Cerebellum (tissue), 4 donors: ENCODE measurements at places on chromosomes 12 and 14. TPM values are rescaled to one million over a fixed set of nuclear protein-coding genes. Genes with fewer than 3 reads are reported as not detected.

The RASSF9 gene
- total RNA-seq: 2.4 TPM

The PLCZ1 gene
- total RNA-seq: 0.82 TPM

DNA sequence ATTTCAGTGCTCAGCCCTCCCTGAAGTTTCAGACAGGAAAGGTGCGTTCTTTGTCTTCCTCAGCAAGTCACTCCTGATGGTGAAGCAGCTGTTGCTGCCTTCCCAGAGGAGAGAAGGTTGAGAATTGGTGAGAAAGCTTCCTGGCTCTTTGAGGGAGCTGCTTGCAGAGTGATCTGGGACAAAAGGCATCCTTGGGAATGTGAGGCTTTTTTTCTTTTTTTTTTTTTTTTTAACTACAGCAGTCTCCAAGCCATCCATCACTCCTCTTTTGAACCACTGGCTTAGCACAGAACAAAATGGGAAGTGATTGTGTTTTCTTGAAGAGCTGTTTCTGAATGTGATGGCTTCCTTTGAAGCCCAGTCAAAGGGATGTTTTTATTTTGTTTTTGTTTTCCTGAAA is 120.4 kb upstream of the LRIG3 start:
- DNase-seq: no peak

The SRSF9 gene
- 75.4 TPM for total RNA-seq

GRCh38 chr14:90274808-90275457 is 18.6 kb downstream of the PSMC1 start:
- DNase-seq: no peak

The DEGS2 gene
- 2.0 TPM for total RNA-seq

The LTBR gene
- total RNA-seq: 3.1 TPM

DNA sequence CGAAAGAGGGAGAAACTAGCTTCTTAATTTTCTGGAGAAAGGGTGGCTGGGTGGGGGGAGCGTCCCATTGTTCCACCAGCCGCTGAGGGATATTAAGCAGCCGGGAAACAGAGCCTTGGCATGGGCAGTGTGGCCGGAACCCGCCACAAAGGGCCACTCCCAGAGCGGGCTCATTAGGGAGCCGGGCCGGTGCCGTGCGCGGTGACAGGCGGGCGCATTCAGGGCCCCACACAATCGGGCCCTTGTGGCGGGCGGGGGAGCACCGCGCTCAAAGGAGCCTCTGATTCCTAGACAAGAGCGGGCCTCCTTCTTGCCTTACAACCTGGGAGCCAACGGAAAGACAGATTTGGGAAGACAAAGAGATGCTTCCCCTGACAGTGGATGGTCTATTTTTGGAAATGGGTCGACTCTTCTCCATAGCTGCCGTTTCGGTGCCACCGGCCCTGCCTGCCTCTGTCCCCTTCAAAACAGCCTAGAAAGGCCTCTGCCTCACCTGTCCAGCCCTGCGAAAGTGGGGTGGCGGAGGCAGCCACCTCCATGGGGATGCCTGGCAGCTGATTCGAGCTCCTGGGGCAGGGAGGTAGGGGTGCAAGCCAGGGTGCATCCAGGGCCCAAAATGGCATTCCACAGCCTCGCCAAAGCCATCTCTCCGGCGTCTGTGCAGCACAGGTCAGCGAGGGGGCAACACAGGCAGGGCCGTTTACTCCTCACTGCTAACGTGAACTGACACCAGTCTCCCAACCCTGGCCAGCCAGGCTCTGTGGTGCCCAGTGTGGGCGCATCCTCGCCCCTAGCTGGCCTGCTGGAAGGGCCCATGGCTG is 10.9 kb downstream of the CCDC85C start:
- peak; percentile 67 for DNase-seq

- DNase-seq: no peak
Measured at GRCh38 chr12:29544428-29545101, 47.1 kb upstream of the OVCH1 start.

DNA sequence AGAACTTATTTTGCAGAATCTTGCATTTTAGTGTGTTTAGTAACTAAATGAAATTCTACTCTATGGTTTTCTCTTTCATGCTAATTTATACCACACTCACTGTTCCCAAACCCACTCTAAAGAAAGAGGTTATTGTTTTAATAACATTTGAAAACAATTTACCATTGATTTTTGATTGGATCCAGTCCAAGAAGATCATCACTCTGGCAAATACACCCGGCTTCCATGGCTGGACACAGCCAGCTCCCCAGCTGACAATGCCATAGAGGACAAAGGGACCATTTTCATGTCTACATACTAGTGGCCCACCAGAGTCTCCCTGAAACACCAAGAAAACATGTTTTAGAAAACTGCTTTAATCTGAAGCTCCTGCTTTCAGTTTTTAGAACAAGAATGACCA is 42.4 kb downstream of the OVCH1 start:
- DNase-seq: no peak

GRCh38 chr12:110244372-110244771 is 36.7 kb upstream of the ATP2A2 start:
- no peak for DNase-seq

The PLEKHD1 gene
- 1.3 TPM for total RNA-seq

- DNase-seq: no peak
Measured at GRCh38 chr12:51395283-51396230, 4.4 kb upstream of the GALNT6 start.

DNA sequence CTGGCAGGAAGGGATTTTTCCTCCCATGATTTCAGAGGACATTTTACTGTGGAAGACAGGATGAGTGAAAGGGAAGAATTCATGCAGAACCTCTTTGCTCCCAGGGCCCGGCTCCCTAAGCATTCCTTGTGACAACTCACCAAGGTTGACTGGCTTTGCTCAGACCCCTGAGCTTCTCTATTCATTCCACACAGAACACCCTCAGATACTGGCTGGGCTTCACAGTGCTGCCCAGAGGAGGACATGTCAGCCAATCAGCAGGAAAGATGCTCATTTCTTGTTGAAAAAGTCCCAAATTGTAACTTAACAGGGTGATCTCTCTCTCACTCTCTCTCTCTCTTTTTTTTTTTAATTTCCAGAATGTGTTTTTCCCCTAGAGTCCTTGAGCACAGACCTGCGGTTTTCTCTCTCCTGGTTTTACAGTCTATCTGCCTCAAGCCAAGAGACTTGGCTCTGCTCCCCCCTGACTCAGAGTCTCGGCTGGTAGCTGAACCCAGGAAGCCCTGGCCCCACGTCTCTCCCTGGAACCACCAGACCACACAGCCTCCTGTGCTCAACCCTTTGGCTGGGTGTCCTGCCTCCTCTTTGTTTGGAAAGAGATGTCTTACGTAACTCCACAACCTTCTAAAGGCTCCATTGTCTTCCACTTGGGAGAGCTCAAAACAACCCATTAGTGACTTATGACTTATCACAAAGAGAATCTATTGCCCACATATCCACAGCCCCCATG is 43.9 kb downstream of the SSPN start:
- peak; percentile 44 for DNase-seq

The NOVA1 gene
- 132 TPM for total RNA-seq

The SLC17A8 gene
- 8.8 TPM for total RNA-seq

The RGS6 gene
- total RNA-seq: 15.0 TPM

The FAIM2 gene
- total RNA-seq: 14.1 TPM

- DNase-seq: no peak
Measured at GRCh38 chr12:53996240-53997203, 3.4 kb upstream of the HOXC9 start.

GRCh38 chr12:91316907-91317269 is 134.3 kb upstream of the DCN start:
- no peak for DNase-seq

The PPP1R13B gene
- total RNA-seq: 15.6 TPM

DNA sequence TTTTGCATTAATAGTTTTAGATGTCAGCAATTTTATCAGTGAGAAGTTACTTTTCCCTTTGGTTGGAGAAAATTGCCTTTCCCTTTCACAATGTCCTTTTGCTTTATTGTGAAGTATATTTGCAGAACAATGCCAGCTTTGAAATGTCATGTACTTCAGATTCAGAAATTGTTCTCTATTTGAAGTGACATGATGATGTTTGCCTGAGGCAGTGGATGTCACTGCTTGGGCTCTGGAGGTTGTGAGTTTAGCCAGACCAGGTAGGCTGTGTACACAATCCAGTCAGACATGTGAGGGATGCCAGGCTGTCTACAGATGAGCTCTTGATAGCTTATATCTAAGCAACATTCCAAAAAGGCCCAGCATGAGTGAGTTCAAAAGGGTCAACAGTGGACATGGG is 451.9 kb upstream of the FBXO33 start:
- no peak for DNase-seq

DNA sequence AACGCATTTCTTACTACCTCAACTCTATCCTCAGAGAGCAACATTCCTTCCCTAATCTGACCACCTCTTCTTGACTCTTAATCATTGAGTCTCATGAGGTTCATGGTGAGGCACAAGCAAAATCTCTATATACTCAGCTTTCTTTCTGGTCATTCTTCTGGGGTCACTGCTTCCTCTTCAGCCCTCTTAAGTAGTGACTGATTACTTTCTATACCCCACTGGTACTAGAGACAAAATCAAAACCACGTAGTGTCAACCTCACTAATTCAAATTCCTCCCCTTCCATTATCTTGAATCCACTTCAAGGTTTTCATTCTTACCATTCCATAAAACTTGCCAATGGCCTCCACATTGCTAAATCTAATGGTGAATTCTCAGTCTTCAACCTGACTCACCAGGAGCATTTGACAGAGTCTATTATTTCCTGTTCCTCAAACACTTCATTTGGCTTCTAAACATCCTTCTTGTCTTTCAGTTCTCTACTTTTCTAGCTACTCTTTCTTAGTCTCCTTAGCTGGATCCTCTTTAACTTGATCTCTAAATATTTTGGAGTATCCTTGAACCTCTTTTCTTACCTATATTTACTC is 6.8 kb downstream of the WDHD1 start:
- DNase-seq: no peak

The SPIC gene
- total RNA-seq: not detected
